Left forelimb (tissue), 1 donor: ENCODE measurements at places on chromosomes 7 and 10.

- no peak for DNase-seq
Measured at GRCh38 chr10:102781921-102782557, 38.3 kb downstream of the WBP1L start.

- DNase-seq: no peak
Measured at GRCh38 chr7:82675396-82675795, 231.8 kb upstream of the CACNA2D1 start.

- DNase-seq: no peak
Measured at GRCh38 chr7:110442381-110442837, 648.5 kb upstream of the LRRN3 start.

DNA sequence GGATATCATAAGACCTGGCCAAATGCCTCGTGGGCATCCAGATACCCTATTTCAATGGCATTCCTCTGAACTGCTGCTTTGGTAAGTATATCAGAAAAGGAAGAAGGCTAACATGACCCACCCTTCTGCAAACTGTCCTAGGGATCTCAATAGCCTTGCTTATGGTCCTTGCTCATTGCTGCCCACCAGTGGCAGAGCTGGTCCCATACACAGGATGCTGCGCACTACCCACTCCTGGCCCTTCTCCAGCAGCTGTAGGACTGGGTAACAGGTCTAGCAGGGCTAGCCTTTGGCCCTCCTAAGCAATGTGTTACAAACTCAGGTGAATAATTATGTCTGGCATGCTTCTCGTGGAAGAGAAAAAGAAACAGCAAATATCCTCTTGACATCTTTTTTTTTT is 72.5 kb downstream of the C10orf90 start:
- DNase-seq: no peak

GRCh38 chr7:42238709-42239366 is 1.8 kb upstream of the GLI3 start:
- no peak for DNase-seq

DNA sequence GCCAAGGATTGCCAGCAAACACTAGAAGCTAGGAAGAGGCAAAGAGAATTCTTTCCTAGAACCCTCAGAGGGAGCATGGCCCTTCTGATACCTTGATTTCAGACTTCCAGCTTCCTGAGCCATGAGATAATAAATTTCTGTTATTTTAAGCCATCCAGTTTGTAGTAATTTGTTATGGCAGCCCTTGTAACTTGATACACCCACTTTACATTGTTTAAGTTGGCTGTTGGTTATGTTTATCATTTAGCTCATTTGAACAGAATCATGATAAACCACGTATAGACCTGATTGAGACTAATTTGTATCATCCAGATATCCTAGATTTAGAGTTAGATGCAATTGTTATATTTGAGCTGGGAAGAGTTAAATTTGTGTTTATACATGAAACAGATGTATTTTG is 9.4 kb upstream of the TES start:
- DNase-seq: no peak

DNA sequence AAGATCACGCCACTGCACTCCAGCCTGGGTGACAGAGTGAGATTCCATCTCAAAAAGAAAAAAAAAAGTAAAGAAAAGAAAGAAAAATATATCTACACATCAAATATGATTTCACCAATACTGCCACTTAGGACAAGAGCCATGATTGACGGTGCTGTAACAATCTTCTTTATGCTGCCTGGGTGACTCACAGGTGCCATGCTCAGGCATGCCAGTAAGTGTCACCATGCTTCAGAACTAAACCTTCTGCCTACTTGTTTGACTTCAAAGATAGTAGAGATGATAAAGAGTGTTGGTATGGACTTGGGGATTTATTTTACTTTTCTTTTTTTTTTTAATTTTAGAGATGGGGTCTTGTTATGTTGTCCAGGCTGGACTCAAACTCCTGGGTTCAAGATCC is 33.6 kb upstream of the DNMBP start:
- DNase-seq: no peak

DNA sequence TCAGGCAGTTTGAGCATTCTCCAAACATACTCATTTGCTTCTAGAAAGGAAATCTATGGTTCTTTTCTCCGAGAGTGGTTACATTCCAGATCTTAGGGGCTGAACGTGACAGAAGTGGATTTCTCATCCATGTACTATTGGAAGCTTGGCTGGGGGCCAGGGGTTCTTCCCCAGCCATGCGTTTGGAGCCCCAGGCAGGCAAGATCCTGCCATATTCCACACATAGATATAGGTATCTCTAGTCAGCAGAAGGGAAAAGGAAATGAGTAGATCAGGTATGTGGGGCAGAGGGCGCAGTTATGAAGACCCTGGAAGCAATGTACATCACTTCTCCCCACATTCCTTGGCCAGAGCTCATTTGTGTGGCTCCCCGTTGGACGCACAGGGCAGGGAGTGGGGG is 299.8 kb downstream of the CCDC3 start:
- no peak for DNase-seq

GRCh38 chr7:157410831-157411556 is 74.2 kb downstream of the DNAJB6 start:
- DNase-seq: no peak

DNA sequence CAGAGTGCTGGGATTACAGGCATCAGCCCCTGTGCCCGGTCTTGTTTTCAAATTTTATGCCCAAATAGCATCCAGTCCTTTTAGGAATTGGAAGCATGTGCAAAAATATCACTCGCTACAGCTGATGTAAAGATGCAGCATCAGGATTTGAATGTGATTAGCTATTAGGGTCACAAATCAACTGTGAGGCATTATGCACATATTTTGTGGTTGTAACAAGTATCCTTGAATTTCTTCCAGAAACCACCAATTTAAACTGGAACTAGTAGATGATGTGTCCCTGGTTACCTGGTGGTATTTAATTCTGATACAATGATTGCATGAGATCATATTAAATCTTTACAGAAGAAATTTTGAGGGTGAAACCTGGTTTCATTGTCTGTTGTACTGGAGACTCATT is 41.0 kb upstream of the ITGA8 start:
- DNase-seq: no peak

GRCh38 chr7:95545673-95546072 is 50.6 kb downstream of the PDK4 start:
- DNase-seq: no peak

GRCh38 chr7:136914016-136914415 is 45.6 kb downstream of the CHRM2 start:
- DNase-seq: no peak

DNA sequence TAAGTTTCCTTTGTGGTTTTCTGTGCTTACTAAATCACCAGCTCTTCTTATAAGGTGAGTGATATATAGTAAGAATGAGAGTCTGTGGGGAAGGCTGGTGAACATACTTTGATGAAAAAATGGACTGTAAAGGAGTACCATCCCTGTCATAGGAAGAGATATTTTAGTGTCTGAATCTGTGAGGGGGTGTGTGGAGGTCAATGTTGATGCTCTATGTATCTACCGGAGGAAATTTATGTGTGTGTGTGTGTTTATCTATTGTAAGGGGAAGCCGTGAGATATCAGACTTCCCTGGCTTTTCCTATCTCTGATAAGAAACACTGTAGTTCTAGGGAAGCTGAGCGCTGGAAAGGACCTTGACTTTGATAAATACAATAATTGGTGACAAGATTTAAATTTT is 179.0 kb downstream of the PCDH15 start:
- DNase-seq: no peak
